ENCODE measurements at places on chromosomes 16 and 17.

- peak; percentile 51 for DNase-seq
Observed at GRCh38 chr16:4801962-4802658, at the start of gene ROGDI. Gene ROGDI, minus strand, starts transcription at chr16:4802633. Its CDS starts 62 bp downstream, at chr16:4802571.

DNA sequence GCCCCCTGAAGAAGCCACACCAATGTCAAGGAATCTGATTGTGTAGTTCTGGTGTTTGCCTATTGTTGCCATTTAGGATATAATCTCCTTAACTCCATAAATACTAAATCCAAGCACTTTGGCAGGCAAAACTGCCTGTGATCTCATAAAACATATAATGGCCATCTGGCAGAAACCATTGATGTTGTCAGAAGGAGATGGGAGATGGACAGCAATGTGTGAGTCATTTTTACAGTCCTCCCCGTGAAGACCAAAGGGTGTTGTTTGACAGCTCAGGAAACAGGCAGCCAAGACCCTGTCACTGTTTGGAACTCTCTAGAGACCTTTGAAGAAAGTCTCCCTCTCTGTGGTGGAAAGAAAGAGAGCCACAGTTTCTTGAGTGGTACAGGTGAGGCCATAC, 454.1 kb downstream of the HS3ST3B1 start:
- no peak for DNase-seq

- DNase-seq: no peak
Observed at GRCh38 chr16:89056592-89056991, 37.1 kb upstream of the ACSF3 start.

DNA sequence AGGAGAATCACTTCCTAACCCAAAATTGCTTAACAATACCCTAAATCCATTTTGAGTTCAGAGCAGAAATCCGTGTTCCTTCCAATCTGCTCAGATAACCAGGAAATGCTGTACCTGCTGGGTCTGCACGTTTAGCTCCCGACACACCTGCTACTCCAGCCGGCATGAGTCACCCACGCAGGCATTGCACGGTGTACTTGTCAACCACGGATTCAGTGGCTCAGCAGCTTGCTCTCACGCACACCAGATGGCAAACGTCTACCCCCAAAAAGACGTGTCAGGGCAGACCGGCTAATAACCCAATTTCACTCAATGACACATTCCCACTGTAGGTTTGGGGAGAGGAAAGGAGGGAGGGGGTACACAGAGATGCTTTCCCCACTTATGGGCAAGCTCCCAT, 468.1 kb downstream of the SOX9 start:
- DNase-seq: no peak

- DNase-seq: no peak
Observed at GRCh38 chr17:39627047-39627711, 427 bp downstream of the PPP1R1B start.

DNA sequence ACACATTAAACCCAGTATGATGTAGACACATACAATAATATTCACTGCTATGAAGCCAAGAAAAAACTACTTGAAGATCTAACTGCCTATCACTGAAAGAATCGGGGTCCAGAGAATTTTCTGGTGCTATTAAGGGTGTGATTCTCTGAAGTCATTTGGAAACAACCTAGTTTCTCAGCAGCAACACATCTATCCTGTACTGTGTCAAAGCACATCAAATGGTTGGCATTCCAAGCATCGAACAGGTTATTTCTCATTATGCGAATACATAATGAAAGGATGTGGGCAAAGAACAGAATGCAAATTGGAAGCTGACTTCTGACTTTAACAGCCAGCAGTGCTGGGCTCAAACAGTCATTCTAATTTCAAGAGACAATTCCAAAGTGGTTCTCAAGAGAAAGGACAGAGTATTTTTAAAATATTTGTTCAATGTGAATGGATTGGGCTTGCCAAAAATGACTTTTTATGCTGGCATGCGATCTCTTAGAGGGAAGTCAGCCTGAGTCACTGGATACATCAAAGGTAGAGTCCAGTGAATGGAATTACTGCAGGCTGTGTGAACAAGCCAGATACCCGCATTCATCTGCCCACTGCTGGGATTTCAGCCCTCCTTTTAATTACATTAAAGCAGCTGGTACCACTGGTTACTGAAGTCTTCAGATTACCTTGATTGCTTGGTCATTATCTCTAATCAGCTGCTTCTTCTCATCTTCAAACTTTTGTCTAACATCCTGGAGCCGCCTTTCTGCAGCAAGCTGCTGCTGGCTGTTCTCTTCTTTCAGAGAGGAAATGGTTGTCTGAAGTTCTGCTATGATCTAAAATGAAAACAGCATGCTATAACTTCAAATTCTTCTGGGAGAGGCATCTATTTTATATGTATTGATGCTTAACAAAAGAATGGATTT, 181.2 kb upstream of the AXIN2 start:
- DNase-seq: no peak

- no peak for DNase-seq
Observed at GRCh38 chr17:69497161-69497560, 82.7 kb downstream of the MAP2K6 start.

Measured in stimulated activated CD4-positive, alpha-beta T cell treated with anti-CD3 and anti-CD28 coated beads, Interleukin-1b, Interleukin-23, amount 100 ng/mL, for 4 hours (primary cell).